GM12878 (cell line): ENCODE measurements at places on chromosomes 16 and 17. TPM values are rescaled to one million over a fixed set of nuclear protein-coding genes. Genes with fewer than 3 reads are reported as not detected.

Gene FA2H
- polyA plus RNA-seq, result not detected in 2 replicates

Gene TBC1D3I
- 0.12 TPM in 1 of 2 replicates, not detected in the other for polyA plus RNA-seq

Gene SLX1A
- 123 and 129 TPM in 2 replicates for polyA plus RNA-seq

Gene KCTD19
- polyA plus RNA-seq, result 2.3 and 3.0 TPM in 2 replicates

Gene NOTUM
- polyA plus RNA-seq, result not detected in 2 replicates

Gene ENPP7
- polyA plus RNA-seq, result 0.08 and 0.13 TPM in 2 replicates

Gene PRSS53
- 0.40 TPM in 2 replicates for polyA plus RNA-seq

Gene NACA2
- polyA plus RNA-seq, result 0.51 TPM in 1 of 2 replicates, not detected in the other

Gene GLIS2
- polyA plus RNA-seq, result 0.14 and 0.21 TPM in 2 replicates

Gene TPSB2
- polyA plus RNA-seq, result not detected in 2 replicates

Gene DHRS7C
- polyA plus RNA-seq, result not detected in 2 replicates

Gene UMOD
- polyA plus RNA-seq, result not detected in 2 replicates

Gene GRB2
- 268 TPM in 2 replicates for polyA plus RNA-seq

Gene PRSS27
- 0.21 and 0.44 TPM in 2 replicates for polyA plus RNA-seq

Gene SETD1A
- polyA plus RNA-seq, result 2.2 and 7.4 TPM in 2 replicates

Gene C16orf74
- polyA plus RNA-seq, result 1.8 and 5.7 TPM in 2 replicates

Gene C17orf67
- 1.2 and 2.1 TPM in 2 replicates for polyA plus RNA-seq

Gene HEATR9
- 0.09 TPM in 1 of 2 replicates, not detected in the other for polyA plus RNA-seq

Gene ABCC3
- polyA plus RNA-seq, result 0.26 TPM in 1 of 2 replicates, not detected in the other

Gene RGS9
- 10.6 and 11.8 TPM in 2 replicates for polyA plus RNA-seq

Gene KRT20
- not detected in 2 replicates for polyA plus RNA-seq

Gene SP6
- polyA plus RNA-seq, result 0.15 TPM in 1 of 2 replicates, not detected in the other

Gene SRP68
- 89.7 and 98.4 TPM in 2 replicates for polyA plus RNA-seq

Gene ALDH3A2
- polyA plus RNA-seq, result 35.3 and 37.0 TPM in 2 replicates

Gene HBA1
- polyA plus RNA-seq, result 1.4 TPM in 1 of 2 replicates, not detected in the other

Gene CDH3
- polyA plus RNA-seq, result 0.20 TPM in 1 of 2 replicates, not detected in the other

Gene RAP1GAP2
- 0.12 and 0.24 TPM in 2 replicates for polyA plus RNA-seq

Gene MYL4
- 0.32 and 0.50 TPM in 2 replicates for polyA plus RNA-seq

Gene SNX20
- 17.0 and 22.2 TPM in 2 replicates for polyA plus RNA-seq

Gene PRR14
- 31.6 and 31.9 TPM in 2 replicates for polyA plus RNA-seq
